ENCODE measurements at places on chromosomes 1 and 21.

DNA sequence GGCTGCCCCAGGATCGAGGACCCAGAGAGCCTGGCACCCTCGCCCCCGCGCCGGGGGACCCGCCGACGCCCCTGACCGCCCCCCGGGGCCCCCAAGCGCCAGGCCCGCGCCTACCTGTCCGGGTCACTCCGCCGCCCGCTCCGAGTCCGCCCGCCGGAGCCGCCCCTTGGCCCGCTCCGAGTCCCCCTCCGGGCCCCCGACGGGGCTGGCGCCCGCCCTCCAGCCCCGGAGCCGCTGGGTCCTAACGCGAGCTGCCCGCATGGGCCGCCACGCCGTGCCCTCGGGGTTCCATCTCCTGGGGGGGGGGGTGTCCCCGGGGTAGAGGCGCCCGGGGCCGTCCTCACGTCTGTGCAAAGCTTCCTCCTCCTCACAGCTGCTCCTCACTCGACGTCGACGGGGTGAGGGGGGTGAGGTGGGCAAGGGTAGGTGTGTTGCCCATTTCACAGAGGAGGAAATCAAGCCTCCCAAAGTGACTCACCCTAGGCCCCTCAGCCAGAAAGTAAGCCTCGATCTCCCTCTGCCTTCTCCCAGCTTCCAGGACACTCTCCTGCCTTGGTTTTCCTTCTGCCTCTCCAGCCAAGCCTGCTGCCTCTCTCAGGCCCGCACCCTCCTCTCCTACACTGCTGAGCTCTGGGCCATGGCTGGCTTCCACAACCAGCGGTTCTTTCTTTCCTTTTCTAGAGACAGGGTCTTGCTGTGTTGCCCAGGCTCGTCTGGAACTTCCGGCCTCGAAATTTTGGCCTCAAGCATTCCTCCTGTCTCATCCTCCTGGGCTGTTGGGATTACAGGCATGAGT is at the start of gene MFAP2:
Gene MFAP2 (minus strand): TSS at position 148 of the 796 bp plus-strand sequence. CDS start 2,347 bp downstream, outside the sequence.
- peak; percentile 59 for DNase-seq

- DNase-seq, result no peak
These were observed 55.5 kb downstream of the HMCN1 start for GRCh38 chr1:185789501-185790193.

GRCh38 chr1:67148516-67149178 is 13.9 kb upstream of the C1orf141 start:
- no peak for DNase-seq

GRCh38 chr1:30708361-30708728 is 15.0 kb downstream of the MATN1 start:
- DNase-seq, result no peak

DNA sequence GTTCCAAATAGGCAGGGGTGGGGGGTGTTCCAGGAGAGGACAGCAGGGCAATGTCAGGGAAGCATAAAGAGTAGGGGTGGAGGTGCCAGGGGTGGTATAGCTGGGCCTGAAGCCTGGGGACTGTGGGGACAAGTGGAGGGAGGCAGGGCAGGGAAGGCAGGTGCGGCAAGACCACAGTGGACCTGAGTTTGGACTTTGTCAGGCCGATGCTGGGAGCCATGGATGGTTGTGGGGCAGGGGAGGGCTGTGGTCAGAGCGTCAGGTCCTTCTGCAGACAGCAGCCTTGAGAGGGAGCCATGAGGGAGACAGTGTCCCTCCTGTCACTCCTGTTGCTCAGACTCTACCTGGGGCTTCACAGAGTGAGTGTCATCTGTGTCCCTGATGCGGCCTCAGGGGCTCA is 320.3 kb downstream of the PTPRU start:
- DNase-seq, result no peak

DNA sequence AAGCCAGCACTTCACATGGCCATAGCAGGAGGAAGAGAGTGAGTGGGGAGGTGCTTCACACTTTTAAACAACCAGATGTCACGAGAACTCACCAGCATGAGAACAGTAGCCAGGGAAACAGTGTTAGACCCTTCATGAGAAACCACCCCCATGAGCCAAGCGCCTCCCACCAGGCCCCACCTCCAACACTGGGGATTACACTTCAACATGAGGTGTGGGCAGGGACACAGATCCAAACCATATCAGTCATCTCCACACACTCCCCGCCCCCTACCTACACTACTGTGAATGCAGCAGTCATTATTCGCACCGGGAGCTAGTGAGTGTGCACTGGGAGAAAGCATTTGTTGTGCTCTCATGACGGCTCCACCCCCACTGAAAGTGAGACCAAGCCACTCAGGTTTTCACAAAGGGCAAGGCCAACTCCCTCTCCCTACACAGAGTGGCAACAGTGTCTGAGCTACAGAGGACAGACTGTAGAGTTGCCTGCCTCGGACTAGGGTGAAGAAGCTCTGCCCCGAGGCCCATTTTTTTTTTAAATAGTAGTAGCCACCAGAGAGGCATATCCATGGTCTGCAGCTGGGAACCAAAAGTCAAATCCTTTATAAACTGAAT is 125.6 kb downstream of the BARHL2 start:
- no peak for DNase-seq

DNA sequence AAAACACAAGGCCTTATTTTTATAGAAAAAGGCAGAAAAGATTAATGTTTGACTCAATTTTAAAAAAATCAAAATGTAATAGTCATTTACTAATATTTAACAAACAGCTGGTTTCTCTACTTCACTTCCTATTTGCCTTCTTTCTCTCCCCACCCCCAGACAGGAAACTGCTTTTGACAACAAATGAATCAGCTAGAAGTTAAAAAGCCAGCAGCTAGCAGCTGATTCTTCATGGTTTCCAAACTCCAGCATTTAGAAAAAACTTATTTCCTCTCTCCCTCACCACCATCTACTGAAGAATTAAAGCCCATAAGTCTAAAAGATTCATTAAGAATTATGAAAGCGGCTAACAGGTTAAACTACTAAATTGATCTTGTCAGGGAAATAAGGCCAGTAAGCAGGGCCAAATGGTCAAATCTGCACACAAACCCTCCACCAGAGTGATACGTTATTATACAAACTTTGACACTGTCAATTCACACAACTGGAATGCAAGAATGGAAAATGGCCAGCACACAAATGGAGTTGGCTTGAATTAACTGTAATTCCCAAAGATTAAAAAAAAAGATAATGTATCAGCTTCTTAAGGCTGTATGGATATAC is 4.0 kb downstream of the WDR26 start:
- DNase-seq, result peak; percentile 31

DNA sequence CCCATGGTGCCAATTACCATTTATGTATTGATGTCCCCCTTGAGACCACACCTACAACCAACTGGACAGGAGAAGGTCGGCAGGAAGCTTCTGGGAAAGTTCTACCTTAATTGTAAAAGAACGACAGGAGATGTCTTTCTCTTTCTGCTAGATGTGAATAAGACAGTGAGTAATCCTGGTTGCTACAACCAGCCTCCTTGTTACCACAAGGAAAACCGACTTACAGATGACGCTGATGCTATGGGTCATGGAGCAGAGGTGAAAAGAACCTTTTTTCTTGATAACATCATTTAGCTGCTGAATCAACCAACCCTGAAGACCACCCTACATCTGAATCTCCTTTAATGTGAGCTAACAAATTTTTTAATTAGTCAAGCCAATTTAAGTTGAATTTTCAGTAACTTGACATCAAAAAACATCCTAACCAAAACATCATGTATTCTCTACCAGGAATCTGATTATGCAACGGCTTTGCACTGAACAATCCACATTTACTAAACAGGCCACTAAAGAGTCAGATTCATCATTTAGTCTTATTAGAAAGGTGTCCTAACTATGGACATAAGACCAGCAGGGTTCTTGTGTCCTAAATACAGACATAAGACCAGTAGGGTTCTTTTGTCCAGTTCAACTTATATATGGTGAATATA is 23.0 kb downstream of the RGS2 start:
- DNase-seq, result no peak

DNA sequence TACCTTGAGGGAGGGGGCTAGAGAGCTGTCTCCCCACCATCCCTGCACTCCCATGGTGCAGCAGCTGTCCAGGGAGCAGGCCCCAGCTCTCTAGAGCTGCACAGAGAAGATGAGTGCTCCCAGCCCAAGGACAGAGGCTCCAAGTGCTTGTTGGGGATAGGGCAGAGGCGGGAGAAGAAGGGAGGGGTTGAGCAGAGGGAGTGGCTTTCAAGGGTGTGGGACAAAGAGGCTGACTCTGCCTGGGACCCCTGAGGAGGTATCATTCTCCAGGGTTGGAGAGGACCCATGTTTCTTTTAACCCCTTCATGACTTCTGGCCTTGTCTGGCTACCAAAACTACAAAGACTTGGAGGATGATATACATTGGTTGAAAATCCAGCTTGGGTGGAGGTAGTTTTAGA is 14.6 kb downstream of the FOXD2 start:
- no peak for DNase-seq

DNA sequence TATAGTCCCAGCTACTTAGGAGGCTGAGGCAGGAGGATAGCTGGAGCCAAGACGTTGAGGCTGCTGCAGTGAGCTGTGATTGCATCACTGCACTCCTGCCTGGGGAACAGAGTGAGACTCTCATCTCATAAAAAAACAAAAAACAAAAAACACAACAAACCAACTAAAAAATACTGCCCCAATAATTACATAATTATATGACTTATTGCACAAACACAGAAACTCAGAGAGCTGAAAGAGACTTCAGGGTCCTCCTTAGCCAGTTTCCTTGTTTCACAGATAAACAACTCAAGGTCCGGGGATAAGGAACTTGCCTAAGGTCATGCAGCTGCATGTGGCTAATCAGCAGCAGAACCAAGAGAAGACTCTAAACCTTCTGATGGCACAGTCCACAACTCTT is 11.9 kb downstream of the EXTL2 start:
- DNase-seq, result no peak

- DNase-seq, result no peak
These were observed 333 bp upstream of the CHAF1B start for GRCh38 chr21:36384885-36385232.

- DNase-seq, result no peak
These were observed 370.4 kb downstream of the VAV3 start for GRCh38 chr1:107594536-107594935.
